ENCODE measurements at places on chromosomes 1 and 21.
A peak's percentile ranks its signal among the peaks of the same experiment; 100 is the strongest.

- no peak for DNase-seq
Measured at GRCh38 chr1:94552071-94552586, 10.6 kb upstream of the F3 start.

- DNase-seq: no peak
Measured at GRCh38 chr1:14366091-14367018, 232.1 kb upstream of the KAZN start.

GRCh38 chr1:161952607-161953172 is 71.0 kb downstream of the OLFML2B start:
- DNase-seq: no peak

DNA sequence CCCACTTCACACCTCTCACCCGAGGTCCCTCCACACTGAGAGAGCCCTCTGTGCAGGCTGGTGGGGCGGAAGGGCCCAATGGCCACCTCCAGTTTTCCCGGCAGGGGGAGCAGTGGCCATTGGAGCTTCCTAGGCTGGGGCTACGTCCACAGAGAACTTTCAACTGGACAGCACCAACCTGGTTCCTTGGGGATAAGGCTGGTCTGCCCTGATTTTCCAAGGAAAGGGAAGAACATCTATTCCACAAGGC is 20.3 kb upstream of the LAPTM5 start:
- no peak for DNase-seq

GRCh38 chr1:232285138-232285537 is 344.8 kb downstream of the SIPA1L2 start:
- no peak for DNase-seq

- no peak for DNase-seq
Measured at GRCh38 chr1:211756471-211757020, 74.0 kb downstream of the LPGAT1 start.

DNA sequence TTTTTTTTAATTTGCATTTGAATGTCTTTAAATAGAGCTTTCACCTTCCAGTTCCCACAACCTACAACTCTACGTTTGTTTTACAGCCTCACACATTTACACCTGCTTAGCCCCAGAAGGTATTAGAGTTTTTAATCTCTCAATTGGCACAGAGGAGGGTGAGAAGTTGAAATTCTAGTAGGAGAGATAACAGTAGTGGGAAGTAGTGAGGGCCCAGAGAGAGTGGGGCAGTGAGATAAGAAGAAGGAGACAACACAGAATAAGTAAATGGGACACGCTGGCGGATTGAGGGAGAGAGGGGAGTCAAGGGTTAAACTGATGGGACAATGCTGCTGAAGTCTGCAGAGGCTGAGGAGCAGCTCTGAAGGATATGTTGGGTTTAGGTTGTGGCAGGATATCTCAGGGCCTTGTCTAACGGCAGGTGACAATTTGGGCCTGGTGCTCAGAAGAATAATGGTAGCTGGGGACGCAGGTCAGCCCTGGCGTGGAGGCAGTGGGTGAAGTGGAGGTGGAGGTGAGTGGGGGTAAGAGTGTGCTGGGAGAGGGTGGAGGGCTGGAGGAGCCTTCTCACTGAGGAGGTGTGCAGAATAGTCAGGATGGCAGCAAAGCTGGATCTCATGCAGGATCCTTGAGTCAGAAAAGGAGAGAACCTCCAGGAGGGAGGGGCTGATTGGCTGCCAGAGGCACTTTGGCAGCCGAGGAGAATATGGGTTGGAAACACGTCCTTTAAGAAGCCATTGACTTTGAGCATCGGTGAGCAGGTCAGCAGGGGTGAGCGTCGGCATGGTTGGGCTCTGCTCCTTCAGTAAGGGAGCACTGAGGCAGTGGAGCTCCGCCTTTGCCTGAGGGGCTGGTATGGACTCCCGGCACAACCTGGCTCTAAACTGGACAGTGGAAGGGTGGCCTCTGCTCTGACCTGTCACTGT is 72.9 kb downstream of the SYT6 start:
- no peak for DNase-seq

- no peak for DNase-seq
Measured at GRCh38 chr1:75188892-75189291, 54.7 kb downstream of the LHX8 start.

DNA sequence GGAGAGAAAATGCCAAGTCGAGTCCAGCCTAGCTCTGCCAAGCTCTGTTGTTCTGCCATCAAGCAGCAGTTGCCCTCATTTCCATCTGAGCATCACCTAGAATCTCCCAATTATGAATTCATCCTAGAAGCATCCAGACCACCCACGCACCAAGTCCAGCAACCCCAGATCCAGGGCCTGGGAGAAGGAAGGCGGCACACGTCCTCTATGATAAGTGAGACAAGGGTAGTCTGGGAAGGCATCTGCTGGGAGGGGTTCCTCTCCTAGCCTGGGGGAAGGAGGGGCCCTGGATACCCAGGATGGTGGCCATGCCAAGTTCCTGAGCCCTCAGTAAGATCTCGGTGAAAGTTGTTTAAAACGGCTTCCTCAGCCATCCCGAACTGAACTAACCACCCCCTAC is 70.7 kb downstream of the VWA5B1 start:
- no peak for DNase-seq

DNA sequence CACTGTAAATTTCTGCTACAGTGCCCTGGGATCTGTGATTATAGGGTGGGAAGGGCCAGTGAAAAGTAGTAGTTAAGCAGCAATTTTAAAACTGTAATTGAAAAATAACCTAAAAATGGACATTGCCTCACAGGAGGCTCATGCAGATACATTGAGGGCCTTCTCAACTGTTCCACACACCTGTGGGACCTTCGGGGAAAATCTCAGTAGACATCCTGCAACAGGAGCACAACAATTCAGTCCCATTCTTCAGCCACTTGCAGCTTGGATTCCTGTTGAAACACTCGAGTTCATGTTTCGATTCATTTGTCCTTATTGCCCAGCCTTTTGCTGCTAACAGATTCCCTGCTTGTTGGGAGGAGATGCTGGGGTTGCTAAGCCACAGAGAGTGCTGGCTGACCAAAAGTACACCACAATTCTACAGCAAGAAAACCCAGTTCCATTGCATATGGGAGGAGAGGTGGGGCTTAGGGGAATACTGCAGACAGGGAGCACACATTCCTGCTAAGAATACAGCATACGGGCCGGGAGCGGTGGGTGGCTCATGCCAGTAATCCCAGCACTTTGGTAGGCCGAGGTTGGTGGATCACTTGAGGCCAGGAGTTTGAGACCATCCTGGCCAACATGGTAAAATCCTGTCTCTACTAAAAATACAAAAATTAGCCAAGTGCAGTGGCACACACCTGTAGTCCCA is 4.5 kb downstream of the TMCC2 start:
- no peak for DNase-seq

DNA sequence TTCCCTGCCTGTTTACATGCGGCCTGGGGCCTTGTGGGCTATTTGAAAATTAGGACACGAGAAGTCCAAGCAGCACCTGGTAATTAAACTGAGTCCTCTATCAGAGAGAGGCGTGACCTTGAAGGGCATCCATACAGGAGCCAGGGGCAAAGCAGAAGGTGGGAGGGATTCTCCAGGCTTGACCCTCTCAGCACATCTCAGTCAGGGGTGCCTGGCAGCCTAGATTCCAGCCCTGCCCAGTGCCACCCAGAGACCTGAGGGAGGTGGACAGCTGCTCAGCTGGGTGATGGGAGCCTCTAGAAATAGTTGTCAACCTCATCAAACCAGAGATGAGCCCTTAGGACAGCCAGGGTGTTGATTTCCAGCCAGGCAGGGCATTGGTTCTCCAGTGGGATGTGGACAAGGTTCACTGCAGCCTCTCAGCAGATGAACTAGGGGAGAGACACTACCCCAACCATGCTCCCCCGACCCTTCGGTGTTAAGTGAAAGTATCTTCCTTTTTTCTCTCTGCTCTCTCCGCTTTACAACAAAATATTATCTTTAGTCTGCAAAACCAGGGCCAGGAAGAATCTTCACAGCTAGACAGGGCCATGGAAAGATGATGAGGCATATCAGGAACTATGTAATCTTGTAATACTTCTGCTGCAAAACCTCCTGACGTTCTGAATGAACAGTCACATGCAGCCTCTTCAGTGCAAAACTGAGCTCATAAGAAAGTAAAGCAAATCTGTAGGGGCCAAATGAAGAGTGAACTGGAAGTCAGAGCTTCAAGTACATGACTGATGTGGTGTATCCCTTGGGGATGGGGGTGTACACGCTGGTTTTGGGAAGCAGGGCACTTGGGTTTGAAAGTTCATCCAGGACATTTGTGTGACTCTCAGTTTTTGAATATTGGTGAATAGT is 35.9 kb upstream of the ATP5PO start:
- no peak for DNase-seq

GRCh38 chr1:214698559-214698958 is 95.6 kb downstream of the CENPF start:
- no peak for DNase-seq

GRCh38 chr21:32132881-32133280 is 146.0 kb downstream of the MIS18A start:
- no peak for DNase-seq

DNA sequence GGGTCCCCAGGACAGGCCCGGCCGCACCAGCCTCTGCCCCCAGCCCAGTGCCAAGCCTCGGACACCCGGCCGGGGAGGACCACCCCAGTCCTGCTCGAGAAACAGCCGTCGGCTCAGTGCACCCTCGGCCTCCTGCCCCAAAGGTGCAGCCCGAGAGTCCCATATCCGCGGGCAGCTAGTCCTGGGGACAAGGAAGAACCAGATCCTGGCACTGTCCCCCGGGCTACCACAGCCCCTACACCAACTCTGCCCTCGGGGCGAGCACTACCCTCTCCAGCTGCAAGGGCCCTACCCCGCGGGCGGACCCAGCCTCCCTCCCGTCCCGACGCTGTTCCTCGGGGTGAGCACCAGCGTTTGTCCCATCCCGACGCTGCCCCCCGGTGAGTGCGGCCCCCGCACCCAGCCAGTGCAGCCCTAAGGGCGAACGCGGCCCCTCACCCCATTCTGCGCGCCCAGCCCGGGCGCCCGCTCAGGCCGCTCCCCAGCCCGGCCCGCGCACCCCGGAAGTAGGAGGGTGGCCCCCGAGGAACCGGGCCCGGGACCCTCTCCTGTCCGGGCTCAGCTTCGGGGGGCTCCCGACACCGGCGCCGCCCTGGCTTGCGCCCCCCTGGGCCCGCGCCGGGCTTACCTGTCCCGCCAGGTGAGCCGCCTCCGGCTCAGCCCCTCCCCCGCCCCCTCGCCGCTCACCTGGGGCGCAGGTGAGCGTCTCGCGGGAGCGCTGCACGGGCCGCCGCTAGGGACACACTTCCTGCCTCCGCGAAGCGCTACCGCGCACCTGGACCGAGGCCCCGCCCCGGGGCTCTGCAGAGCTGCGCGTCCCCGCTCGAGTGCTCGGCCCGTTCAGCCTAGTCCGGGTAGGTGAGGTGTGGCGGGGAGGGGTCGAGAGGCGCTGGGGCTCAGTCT is at the start of gene KDF1:
KDF1 (minus strand) TSS at position 747 of the 903 bp plus-strand sequence. CDS start 8,088 bp downstream, outside the sequence.
- DNase-seq: peak; percentile 22

DNA sequence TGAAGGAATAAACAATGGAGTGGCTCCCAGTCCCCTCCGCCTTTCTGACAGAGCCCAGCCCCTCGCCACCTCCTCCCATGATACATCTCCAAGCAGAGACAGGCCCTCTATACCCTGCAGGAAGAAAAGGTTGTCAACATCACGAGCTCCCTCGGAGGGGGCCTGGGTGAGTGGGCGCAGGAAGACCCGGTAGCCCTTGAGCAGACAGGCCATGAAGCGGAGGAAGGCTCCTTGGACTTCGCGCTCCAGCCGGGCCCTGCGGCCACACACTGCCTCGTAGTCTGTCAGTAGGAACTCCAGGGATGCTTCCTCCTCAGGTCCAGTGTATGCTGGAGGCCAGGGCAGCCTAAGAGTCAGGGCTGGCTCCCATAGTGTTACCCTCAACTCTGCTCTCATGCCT is 7.0 kb downstream of the DENND4B start:
- no peak for DNase-seq

DNA sequence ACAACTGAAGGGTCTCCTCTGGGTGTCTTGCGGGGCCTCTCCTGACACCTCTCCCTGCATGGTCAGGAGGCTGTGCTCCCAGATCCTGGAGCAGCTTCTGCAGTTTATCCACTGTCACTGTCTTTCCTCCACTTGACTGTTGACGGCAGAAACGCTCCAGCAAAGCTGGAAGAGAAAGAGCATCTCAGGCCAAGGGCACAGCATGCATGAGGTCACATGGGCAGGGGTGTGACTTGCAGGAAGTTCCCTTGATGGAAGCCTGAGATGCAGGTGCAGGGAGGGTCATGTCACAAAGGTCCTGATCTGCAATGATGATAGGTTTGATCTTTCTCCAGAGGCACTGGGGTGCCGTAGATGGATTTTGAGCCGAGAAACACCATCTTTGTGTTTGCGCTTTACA is 23.3 kb downstream of the SLC44A3 start:
- DNase-seq: no peak

- DNase-seq: no peak
Measured at GRCh38 chr21:34009193-34009592, 64.2 kb upstream of the MRPS6 start.

- DNase-seq: no peak
Measured at GRCh38 chr1:173954179-173954578, 37.1 kb upstream of the SERPINC1 start.

DNA sequence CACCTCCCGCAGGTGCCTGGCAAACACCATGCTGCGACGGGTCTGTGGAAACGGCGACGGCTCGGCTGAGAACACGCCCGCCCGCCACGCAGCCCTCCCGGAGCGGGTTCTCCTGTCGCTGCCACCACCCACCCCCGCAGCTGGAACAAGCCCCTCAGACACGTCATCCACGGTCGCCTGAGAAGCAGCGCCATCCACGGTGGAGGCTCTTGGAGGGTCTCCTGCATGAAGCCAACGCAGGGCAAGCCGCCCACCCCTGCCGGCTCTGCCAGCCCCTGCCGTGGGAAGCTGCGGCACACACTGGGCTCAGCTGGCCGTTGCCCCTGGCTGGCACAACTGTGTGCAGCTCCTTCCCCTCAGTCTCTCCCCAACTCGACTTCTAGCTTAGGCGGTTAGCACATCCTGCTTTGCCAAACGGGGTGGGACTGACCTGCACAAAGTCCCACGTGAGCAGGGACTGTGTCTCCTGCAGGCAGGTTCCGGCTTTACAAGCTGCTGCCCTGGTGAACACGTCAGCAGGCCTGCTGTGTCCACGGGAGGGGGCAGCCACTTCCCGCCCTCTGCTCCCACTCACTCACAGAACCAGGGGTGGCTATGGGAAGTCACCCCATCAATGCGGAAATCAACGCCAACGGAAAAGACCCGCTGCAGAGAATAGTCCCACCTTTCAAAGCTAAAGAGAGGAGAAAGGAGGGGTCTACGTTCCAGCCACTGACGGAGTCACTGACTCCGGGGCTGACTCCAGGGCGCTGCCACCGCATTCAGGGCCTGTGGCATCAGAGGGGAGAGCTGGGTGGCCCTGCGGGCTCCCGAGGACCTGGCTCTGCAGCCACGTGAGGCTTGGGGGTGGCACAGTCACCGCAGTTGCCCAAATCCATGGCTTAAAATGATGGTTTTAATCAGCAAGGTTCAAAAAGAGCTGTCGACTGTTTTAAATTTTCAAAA is 10.3 kb downstream of the POFUT2 start:
- no peak for DNase-seq

- DNase-seq: no peak
Measured at GRCh38 chr1:110107867-110108469, 4.3 kb upstream of the UBL4B start.

- no peak for DNase-seq
Measured at GRCh38 chr1:84776639-84777038, 86.4 kb upstream of the SSX2IP start.
